Airway epithelial cell (primary cell): ENCODE measurements at places on chromosomes 4 and X. TPM values are rescaled to one million over a fixed set of nuclear protein-coding genes. Genes with fewer than 3 reads are reported as not detected.

Gene TMEM150C
- 0.42 and 0.65 TPM in 2 replicates for total RNA-seq

Gene DIPK2B
- not detected in 2 replicates for total RNA-seq

Gene LRIT3
- total RNA-seq = 0.07 TPM in 1 of 2 replicates, not detected in the other

Gene RAB33A
- 0.21 TPM in 1 of 2 replicates, not detected in the other for total RNA-seq

Gene CNOT6L
- total RNA-seq = 11.8 and 12.5 TPM in 2 replicates

Gene SATL1
- total RNA-seq = not detected in 2 replicates

Gene CHRDL1
- not detected in 2 replicates for total RNA-seq

Gene UGT8
- total RNA-seq = 1.2 and 2.2 TPM in 2 replicates

Gene SLC10A4
- not detected in 2 replicates for total RNA-seq

Gene PDCL2
- total RNA-seq = not detected in 2 replicates

Gene CUL4B
- 21.9 and 26.9 TPM in 2 replicates for total RNA-seq

Gene AMBN
- not detected in 2 replicates for total RNA-seq

Gene PTPN13
- 46.8 and 50.6 TPM in 2 replicates for total RNA-seq

Gene PRSS12
- 16.8 and 19.0 TPM in 2 replicates for total RNA-seq

Gene ARAP2
- total RNA-seq = 17.8 and 33.4 TPM in 2 replicates

Gene FGA
- not detected in 2 replicates for total RNA-seq

Gene FRMPD4
- total RNA-seq = 0.14 TPM in 1 of 2 replicates, not detected in the other

Gene DUSP9
- total RNA-seq = 5.4 and 5.9 TPM in 2 replicates

Gene UGT2A1
- not detected in 2 replicates for total RNA-seq

Gene XK
- 0.28 and 0.49 TPM in 2 replicates for total RNA-seq

Gene ZMAT1
- total RNA-seq = 0.28 TPM in 1 of 2 replicates, not detected in the other

Gene SRPX
- 11.2 and 13.6 TPM in 2 replicates for total RNA-seq

Gene PRDX4
- 179 and 211 TPM in 2 replicates for total RNA-seq

Gene DAPP1
- total RNA-seq = 27.7 and 29.6 TPM in 2 replicates

Gene FATE1
- total RNA-seq = not detected in 2 replicates

Gene GLRA2
- not detected in 2 replicates for total RNA-seq

Gene SHISA3
- 0.21 and 0.46 TPM in 2 replicates for total RNA-seq

Gene CPE
- 17.7 and 19.9 TPM in 2 replicates for total RNA-seq

Gene AADAT
- total RNA-seq = 1.6 and 4.4 TPM in 2 replicates

Gene PNMA6F
- total RNA-seq = not detected in 2 replicates
